ENCODE measurements at places on chromosomes 5 and 9.

DNA sequence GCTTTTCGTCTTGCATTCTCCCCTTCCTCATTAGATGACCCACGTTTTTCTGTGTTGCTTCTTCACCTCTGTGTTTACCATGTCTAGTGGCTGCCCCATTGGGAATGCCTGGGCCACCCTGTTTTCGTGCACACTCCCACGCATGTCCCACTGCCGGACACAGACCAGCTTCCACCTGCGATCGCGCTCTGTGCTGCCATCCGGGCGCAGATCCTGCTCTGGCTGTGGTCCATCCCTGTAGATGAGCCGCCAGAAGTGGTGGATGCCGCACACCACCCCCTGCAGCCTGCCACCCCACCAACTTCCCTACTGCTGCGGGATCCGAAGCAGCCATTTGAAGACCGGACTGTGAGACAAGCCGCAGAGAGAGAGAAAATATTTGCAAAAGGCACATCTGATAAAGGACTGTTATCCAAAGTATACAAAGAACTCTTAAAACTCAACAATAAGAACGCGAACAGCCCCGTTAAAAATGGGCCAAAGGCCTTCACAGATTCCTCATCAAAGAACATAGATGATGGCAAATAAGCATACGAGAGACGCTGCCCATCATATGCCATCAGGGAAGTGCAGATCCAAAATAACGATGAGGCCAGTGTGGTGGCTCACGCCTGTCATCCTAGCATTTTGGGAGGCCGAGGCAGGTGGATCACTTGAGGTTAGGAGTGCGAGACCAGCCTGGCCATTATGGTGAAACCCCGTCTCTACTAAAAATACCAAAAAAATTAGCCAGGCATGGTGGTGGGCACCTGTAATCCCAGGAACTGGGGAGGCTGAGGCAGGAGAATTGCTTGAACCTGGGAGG, 163.7 kb downstream of the COL23A1 start:
- DNase-seq, result no peak

DNA sequence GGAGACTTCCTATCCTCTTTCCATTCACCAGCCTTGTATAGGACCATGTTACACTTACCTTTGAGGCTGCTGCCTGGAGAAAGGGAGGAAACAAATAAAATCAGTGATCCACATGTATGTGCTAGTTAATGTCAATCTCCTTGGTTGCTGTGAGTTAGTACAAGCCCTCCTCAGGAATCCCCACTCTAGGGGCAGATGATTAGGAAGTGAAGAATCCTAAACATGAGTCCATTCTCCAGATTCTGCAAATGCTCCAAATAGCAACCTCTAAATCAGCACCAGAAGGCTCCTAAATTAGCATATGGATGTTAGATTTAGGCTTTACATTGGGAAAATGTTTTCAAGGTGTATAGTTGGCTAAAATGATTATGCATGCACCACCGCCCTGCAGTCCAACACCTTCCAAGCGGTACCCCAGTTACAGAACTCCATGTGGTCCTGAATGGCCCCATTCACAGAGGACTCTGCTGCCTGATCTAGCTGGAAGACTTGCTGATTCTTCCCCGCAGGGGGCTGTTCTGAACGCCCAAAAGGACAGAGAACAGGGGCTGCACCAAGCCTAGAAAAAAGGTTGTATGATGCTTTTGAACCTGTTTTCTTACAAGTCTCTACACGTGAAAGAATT, 123.2 kb downstream of the TLE1 start:
- DNase-seq, result no peak

GRCh38 chr5:131523500-131524185, 111.4 kb downstream of the RAPGEF6 start:
- DNase-seq, result no peak

GRCh38 chr9:87406543-87407166, 91.0 kb upstream of the DAPK1 start:
- no peak for DNase-seq

DNA sequence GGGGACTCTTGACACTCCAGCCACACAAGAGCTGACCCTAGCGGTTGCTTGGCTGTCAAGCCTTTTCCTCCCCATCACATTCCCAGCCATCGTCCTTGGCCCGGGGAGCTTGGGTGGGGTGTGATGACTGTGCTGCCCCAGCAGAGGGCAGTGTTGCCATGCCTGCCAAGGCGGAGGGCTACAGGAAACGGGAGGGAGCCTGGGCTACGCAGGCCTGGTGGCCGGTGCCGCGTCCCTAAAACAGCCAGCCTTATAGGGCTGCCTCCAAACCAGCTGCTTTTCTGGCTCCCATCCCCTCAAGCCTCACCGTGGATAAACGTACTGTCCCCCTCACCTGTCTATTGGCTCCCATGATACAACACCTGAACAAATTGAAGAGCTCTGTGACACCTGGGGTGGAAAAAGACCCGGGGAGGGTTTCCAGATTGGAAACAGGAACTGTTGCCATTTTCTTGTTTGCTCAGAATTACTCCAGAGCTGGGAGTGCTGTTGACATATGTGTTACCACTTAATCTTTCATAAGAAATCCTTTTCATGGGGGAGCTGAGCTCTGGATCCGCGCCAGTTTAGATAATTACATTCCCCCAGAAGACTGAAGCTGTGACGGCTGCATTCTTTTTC, 72.8 kb upstream of the ASTN2 start:
- peak; percentile 74 for DNase-seq

GRCh38 chr9:91904588-91905236, 45.3 kb downstream of the ROR2 start:
- no peak for DNase-seq

All from LHCN-M2 (cell line).